ENCODE measurements at places on chromosomes 3 and 15. TPM values are rescaled to one million over a fixed set of nuclear protein-coding genes. Genes with fewer than 3 reads are reported as not detected.

SCAMP5 gene
- 14.0 TPM for total RNA-seq

PP2D1 gene
- not detected for total RNA-seq

IMPG2 gene
- total RNA-seq: not detected

PXYLP1 gene
- total RNA-seq: 10.6 TPM

GATA2 gene
- total RNA-seq: 5.5 TPM

SMCO1 gene
- total RNA-seq: not detected

NOX5 gene
- 0.38 TPM for total RNA-seq

CCK gene
- 1.4 TPM for total RNA-seq

C3orf85 gene
- not detected for total RNA-seq

LTK gene
- total RNA-seq: 0.06 TPM

STAB1 gene
- not detected for total RNA-seq

C15orf62 gene
- not detected for total RNA-seq

HHATL gene
- not detected for total RNA-seq

LRTM1 gene
- not detected for total RNA-seq

ZNF502 gene
- total RNA-seq: 1.8 TPM

PPIB gene
- 774 TPM for total RNA-seq

KLHL40 gene
- total RNA-seq: not detected

HGD gene
- total RNA-seq: 13.9 TPM

Measured in A549 treated with DMSO at 1 μM for 4 hours (cell line).